A673 (cell line): ENCODE measurements at places on chromosomes 12 and 14. TPM values are rescaled to one million over a fixed set of nuclear protein-coding genes. Genes with fewer than 3 reads are reported as not detected.

- H3K27ac ChIP-seq = no peak overlapping the region
- no peak overlapping the region for H3K4me3 ChIP-seq
- no peaks in the 10 kb centered on the region for H3K27me3 ChIP-seq
- DNase-seq = no peak
- no peaks in the 10 kb centered on the region for H3K4me1 ChIP-seq
Measured at GRCh38 chr14:88639221-88639620, 76.4 kb downstream of the ZC3H14 start.

DNA sequence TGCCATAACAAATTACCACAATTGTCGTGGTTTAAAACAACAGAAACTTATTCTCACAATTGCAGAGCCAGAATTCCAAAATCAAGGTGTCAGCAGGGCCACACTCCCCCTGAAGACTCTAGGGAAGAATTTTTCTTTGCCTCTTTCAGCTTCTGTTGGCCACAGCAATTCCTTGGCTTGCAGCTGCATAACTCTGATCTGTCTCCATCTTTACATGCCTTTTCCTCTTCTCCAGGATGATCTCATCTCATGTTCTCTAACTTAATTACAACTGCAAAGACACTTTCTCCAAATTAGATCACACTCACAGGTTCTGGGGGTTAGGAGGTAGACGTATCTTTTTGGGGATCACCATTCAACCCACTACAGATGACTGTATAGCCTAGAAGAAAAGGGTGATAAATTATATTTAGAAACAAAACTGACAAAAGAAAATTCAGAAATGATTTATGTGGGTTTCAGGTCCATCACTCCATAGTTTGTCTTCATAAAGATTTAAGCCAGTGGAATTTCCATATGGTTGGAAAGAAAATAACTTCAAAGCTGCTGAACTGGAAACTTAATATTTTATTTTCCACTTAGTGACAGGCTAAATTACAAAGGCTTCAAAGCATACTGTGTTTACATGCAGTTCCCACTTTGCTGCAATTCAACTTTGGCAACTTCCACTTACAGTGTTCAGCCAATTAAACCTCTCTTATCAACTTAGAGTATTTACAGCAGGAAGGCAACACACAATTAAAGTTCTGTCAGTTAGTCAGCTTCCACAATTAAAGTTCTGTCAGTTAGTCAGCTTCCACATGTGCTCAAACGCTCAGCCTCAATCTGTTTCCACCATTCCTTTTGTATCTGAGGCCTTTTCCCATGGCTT lies 213.3 kb downstream of the EPS8 start:
- no peaks in the 10 kb centered on the region for H3K36me3 ChIP-seq
- no peak overlapping the region for H3K27ac ChIP-seq
- no peaks in the 10 kb centered on the region for H3K4me1 ChIP-seq
- no peak for DNase-seq
- no peak overlapping the region for H3K4me3 ChIP-seq
- H3K27me3 ChIP-seq = no peaks in the 10 kb centered on the region

Gene AQP6
- total RNA-seq = not detected in 2 replicates

Gene WSCD2
- not detected in 2 replicates for total RNA-seq

Gene VSX2
- not detected in 2 replicates for total RNA-seq

Gene RASSF9
- 0.09 and 0.19 TPM in 2 replicates for total RNA-seq

Gene LHX5
- total RNA-seq = not detected in 2 replicates

DNA sequence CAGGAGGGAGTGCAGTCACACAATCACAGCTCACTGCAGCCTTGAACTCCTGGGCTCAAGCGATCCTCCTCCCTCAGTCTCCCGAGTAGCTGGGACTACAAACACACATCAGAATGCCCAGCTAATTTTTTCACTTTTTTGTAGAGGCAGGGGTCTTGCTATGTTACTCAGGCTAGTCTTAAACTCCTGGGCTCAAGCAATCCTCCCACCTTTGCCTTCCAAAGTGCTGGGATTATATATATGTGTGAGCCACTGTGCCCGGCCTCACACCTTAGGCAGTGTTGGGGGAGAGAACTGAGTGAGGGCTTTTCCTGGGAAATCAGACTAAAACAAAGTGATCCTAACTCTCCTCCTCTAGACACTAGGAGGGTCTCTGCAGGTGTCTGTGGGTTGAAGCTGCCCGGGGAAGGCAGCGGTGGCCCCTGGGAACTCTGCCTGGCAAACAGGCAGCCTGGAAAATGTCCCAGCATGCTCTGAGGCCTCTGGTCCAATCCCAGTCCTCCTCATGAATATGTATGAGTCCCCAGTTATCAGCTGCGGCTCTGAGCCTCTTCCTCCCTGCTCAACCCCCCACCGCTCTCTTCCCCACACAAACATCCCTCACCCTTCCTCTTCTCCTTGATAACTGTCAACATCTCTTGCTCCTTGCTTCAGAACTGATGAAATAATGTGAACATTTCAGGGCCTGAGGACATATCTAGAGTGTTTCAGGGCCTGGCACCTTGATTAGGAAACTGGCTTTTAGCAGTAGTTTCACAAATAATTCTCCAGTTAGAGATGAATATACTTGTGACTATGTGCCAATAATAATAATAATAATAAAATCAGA lies 7.9 kb upstream of the NAA25 start:
- H3K27ac ChIP-seq = peak overlapping the region; percentile 63
- H3K36me3 ChIP-seq = no peaks in the 10 kb centered on the region
- H3K4me3 ChIP-seq = no peak overlapping the region
- H3K27me3 ChIP-seq = no peaks in the 10 kb centered on the region
- H3K4me1 ChIP-seq = peaks cover 14% of the 10 kb centered on the region
- peak; percentile 93 for DNase-seq

DNA sequence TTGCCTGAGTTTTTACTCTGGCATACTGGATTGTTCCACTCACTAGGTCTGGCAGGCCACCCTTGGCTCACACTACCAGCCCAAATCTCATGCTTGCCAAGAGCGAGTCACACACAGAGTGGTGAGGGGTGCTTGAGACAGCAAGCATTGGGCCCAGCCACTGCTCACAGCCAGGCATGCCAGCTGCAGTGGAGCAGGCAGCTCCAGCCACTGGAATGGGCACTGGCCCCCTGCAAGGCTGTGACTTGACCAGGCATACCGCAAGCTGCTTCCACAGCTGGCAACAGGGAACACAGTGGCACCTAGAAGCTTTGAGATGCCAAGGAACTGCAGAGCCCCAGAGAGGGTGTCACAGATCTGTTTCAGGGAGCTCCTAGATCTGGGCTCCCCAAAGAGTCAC lies 488.5 kb downstream of the LRFN5 start:
- no peak for DNase-seq
- H3K4me1 ChIP-seq = no peaks in the 10 kb centered on the region
- H3K27ac ChIP-seq = no peak overlapping the region
- no peak overlapping the region for H3K4me3 ChIP-seq
- no peaks in the 10 kb centered on the region for H3K36me3 ChIP-seq

Gene SOCS2
- 1.3 and 1.6 TPM in 2 replicates for total RNA-seq

GRCh38 chr14:29892327-29892726 lies 35.3 kb downstream of the PRKD1 start:
- no peaks in the 10 kb centered on the region for H3K27me3 ChIP-seq
- H3K36me3 ChIP-seq = no peaks in the 10 kb centered on the region

GRCh38 chr14:31480156-31480555 lies 7.7 kb downstream of the GPR33 start:
- no peaks in the 10 kb centered on the region for H3K4me1 ChIP-seq
- no peak overlapping the region for H3K4me3 ChIP-seq
- H3K36me3 ChIP-seq = no peaks in the 10 kb centered on the region

GRCh38 chr12:50555471-50555885 lies 50.7 kb downstream of the DIP2B start:
- H3K27me3 ChIP-seq = no peaks in the 10 kb centered on the region
- H3K27ac ChIP-seq = peak overlapping the region; percentile 9
- DNase-seq = no peak
- H3K4me1 ChIP-seq = peaks cover 12% of the 10 kb centered on the region
- H3K4me3 ChIP-seq = no peak overlapping the region
- no peaks in the 10 kb centered on the region for H3K36me3 ChIP-seq

DNA sequence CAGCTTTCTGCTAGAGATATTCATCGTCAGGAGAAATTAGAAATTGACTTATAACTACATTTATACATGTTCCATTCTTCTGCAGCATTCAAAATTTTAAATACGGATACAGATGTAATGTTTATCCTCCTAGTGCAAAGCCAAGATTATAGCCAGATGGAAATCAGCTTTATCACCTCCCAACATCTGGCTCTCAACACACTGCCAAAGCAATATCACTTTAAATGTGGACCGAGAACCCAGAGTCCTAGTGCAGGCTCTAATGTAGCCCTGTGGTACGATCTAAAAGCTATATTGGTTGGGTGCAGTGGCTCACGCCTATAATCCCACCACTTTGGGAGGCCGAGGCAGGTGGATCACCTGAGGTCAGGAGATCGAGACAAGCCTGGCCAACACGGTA lies 6.5 kb downstream of the MLH3 start:
- peaks cover 36% of the 10 kb centered on the region for H3K4me1 ChIP-seq
- H3K4me3 ChIP-seq = no peak overlapping the region
- peaks cover 3% of the 10 kb centered on the region for H3K36me3 ChIP-seq
- H3K27ac ChIP-seq = no peak overlapping the region

GRCh38 chr12:65355461-65355860 lies 77.0 kb downstream of the MSRB3 start:
- peak; percentile 61 for DNase-seq
- no peaks in the 10 kb centered on the region for H3K4me1 ChIP-seq
- H3K4me3 ChIP-seq = no peak overlapping the region
- H3K27ac ChIP-seq = no peak overlapping the region
- no peaks in the 10 kb centered on the region for H3K27me3 ChIP-seq

Gene ACADS
- total RNA-seq = 3.4 and 5.7 TPM in 2 replicates

DNA sequence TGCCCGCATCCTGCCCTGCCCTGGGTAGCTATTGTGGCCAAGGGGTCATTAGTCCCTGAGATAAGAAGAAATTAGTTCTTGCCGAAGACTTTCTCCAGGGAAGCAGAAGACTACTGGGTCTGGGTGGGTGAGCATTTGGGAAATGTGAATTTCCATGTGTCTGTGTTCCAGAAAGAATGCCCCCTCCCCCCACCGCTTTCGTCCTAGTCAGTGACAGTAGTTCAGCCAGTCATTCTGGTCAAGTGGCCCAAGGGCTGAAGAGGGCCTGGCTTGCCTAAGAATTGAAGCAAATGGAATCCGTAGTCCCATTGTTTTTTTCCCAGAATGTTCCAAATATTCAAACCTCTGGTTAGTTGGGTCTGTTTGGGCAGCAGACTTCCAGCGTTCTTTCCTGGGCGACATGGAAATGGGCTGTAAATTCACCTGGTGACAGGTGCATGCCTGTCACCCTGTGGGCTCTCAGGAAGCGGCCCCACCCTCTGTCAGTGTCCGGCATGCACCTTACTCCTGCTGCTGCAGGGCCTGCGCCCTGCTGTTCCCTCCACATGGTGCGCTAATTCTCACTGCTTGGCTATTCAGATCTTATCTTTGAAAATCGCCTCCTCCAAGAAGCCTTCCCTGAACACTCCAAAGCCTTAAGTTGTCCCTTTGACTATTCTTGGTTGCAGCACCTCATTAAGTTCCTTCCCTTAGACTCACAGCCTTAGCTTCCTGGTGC lies 1.4 kb upstream of the RFLNA start:
- DNase-seq = no peak
- H3K36me3 ChIP-seq = no peaks in the 10 kb centered on the region
- H3K4me1 ChIP-seq = no peaks in the 10 kb centered on the region
- H3K4me3 ChIP-seq = no peak overlapping the region
- H3K27me3 ChIP-seq = peaks cover 29% of the 10 kb centered on the region
- H3K27ac ChIP-seq = no peak overlapping the region

- peaks cover 2% of the 10 kb centered on the region for H3K27me3 ChIP-seq
- no peaks in the 10 kb centered on the region for H3K4me1 ChIP-seq
- no peak overlapping the region for H3K4me3 ChIP-seq
- no peaks in the 10 kb centered on the region for H3K36me3 ChIP-seq
- no peak for DNase-seq
Measured at GRCh38 chr14:104436047-104436591, 143.4 kb upstream of the C14orf180 start.
